ENCODE measurements at places on chromosomes 2 and 18.

DNA sequence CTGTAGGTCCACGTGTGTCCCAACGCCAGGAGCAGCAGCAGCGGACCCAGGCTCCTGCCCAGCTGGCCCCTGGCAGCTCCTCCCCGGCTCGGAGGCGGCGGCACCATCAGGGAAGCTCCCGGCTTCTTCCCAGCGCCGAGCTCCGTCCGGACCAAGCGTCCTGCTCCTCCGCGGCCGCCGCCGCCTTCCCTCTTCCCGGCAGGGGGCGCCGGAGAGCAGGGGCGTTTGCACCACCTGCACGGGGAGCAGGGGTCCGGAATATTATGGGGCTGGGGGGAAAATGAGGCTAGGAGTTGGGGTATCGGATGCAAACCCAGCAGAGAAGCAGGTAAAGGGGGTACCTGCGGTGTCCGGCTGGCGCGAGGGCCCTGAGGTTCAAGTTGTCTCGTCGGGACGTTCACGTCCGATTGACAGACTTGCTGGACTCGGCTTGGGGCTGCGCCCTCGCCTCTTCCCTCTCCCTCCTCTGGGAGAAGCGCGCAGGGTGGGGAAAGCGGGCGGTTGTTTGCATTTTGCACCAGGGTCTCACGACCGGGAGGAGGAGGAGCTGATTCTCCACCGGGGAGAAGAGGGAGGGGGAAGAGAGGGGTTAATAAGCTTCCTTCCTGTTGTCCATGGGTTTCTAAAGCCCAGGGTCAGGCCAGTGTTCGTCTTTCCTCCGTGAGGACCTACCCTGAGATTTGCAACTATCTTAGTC, at the start of gene CCBE1:
Gene CCBE1 (minus strand): TSS at position 188 of the 697 bp plus-strand sequence.
- peak; percentile 70 for DNase-seq

- no peak for DNase-seq
Observed at GRCh38 chr18:34932792-34933466, 108.3 kb upstream of the MAPRE2 start.

GRCh38 chr2:223404616-223405015, 197.5 kb downstream of the SCG2 start:
- no peak for DNase-seq

GRCh38 chr2:26033270-26033817, 540 bp upstream of the RAB10 start:
- peak; percentile 46 for DNase-seq

DNA sequence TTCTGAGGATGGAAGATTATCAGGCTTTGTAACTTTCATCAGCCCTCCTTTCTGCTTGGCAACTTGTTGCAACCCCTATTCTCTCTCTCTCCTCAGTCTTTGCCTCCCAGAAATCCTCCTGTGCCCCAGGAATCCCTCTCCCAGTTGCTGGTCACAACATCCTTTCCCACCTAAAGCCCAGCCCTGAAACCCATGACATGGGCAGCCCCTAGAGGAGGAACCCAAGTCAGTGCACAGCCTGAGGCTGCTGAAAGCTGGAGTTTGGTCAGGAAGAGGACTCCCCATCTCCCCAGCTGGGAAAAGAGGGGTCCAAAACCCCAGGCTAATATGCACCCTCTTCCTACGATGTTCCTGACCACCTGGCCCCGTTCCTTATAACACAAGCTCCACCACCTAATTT, 29.5 kb downstream of the PKDCC start:
- no peak for DNase-seq

- DNase-seq: no peak
Observed at GRCh38 chr2:239589833-239590232, 189.0 kb upstream of the HDAC4 start.

DNA sequence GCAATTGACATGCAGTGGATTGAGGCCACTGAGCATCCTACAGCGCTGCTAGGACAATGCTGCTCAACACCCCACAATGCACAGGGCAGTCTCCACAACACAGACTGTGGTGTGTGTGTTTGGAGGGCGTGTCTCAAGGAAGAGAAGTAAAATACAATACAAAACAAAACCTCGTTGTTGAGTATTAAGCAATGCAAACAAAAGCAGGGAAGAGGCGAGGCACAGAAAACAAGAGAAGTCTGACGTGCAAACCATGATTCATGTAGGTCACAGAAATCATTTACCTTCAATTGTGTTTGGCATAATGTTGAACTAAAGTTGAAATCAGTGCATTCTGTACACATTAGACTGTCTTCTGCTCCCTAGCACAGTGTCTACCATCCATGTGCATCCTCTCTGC, 260.9 kb downstream of the PHLPP1 start:
- no peak for DNase-seq

GRCh38 chr2:54459037-54459441, 2.9 kb downstream of the SPTBN1 start:
- no peak for DNase-seq

DNA sequence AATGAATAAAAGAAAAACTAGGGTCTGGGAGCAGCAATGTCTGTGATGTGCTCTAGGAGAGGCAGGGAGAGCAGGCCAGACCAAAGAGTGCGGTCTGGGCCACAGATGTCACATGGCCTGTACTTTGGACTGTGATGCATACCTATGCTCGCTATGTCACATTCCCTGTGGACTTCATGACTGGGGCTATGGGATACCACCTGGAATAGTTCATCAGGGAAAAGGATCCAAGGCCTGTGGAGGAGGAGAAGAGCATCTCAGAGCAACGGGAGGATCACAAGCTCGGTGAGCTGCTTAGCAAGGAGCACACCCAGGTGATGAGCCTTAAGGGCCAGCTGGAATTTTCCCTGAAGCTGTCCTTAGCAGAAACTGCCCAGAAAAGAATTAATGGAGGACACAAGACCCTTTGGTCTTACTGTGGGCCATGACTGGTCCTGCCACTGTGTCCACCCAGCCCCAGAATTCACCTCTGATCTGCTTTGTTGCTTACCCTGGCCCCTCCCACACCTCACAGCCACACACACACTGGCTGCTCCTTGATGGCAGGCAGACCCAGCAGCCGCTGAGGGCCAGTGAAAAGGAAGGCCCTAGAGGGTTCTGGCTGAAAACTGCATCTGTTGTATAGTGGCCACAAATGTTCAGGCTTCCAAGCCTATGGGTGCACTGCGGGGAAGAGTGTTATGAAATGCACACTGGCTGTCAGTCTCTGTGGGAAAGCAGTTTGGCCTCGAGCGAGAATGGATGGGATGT, 25.3 kb upstream of the GCC2 start:
- DNase-seq: no peak
